CD4-positive, alpha-beta T cell treated with Interleukin-17A for 1 hour (primary cell): ENCODE measurements at places on chromosomes 12 and 14.
A peak's percentile ranks its signal among the peaks of the same experiment; 100 is the strongest.

DNA sequence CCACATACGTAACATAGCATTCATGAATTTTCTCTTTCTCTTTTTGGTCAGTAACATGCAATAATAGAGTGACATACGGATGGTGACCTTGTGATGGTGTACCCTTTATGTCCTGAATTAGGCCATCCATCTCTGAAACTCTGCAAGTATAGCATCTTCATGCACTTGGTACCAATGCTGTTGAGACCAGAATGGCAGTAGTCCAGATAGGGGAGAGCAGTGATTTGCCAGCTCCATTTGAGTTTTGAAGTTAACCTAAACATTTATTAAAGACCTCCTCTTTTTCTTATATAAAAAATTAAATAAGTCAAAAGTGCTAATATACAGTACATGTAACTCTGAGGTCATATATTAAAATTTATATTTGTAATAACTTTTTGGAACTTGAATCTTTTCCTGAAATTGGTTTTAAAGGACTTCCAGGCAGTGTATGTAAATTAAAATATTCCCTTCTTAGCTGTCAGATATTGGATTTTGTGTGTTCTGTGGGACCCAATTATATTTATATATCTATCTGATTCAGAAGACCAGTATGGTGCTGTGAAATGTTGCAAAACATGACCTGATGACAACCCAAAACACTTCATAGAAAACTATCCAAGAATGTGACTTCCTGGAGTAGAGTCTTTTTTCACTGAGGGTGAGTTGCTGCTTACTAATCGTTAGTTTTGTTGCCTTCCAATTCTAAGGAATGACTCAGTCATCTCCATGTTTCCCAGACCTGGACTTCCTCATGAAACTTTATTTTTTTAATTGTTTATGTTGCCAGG lies 3.5 kb downstream of the ELK3 start:
- DNase-seq: no peak

- no peak for DNase-seq
Observed at GRCh38 chr12:126781593-126781992, 1485.4 kb upstream of the TMEM132C start.

- no peak for DNase-seq
Observed at GRCh38 chr14:54680651-54681050, 113.7 kb downstream of the SAMD4A start.

- DNase-seq: peak; percentile 30
Observed at GRCh38 chr14:59161561-59162175, 26.8 kb upstream of the DAAM1 start.

DNA sequence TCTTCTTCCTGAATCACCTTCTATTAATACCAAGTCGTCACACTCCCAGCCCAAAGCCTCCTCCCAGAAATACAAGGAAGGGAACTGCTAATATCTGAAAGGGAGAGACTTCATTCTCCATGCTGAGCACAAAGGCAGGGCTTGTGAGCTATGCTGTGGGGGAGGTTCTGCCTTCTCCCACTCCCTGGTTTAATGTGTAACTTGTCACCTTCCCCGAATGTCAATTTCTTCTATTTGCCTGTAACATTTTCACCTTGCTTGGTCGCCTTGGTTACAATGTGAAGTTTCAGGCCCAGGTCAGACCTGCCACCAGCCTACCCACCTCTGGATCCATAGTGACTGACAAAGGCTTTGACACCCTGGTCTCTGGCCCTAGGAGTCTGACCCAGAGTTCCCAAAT lies 82.0 kb upstream of the ESRRB start:
- DNase-seq: no peak

- DNase-seq: no peak
Observed at GRCh38 chr14:55416866-55417265, 5.2 kb upstream of the ATG14 start.

DNA sequence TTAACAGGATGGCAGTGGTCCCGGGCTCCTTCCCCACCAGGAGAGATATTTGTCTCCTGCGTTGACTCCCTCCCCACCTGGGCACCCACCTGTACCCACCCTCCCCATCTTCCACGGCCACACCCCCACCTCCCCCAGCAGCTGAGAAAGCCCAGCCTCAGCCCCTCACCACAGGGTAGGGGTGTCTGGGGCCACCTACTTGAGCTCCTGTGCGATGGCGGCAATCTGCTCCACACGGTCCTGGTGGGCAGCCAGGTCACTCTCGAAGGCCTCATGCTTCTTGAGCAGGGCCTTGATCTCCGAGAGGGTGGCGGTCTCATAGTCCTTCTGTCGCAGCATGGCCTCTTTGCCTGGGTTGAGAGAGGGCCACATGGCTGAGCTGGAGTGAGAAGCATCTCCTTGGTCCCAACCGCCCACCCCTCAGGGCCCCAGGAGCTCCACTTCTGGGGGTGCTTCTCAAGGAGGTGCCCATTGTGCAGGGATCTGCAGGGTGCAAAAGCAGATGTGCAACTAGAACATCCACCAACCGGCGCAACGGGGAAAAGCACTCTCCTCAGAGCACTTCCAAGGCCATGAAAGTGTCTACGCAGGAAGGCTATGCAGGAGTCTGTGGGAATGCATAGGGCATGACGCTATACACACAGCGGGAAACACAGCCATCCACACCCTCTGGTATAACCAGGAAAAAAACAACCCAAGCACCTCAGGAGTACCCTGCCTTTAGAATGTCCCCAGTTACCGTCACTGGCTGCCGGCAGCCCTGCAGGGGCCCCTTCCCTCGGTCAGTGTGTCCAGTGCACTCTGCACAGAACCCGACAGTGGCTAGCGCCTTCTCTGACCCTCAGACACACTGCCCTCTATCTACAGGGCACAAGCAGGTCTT lies 92.6 kb upstream of the ZFP36L1 start:
- DNase-seq: no peak

- DNase-seq: no peak
Observed at GRCh38 chr12:93318720-93319522, 58.8 kb upstream of the NUDT4 start.

GRCh38 chr12:101858361-101858760 lies 19.0 kb upstream of the DRAM1 start:
- DNase-seq: no peak

DNA sequence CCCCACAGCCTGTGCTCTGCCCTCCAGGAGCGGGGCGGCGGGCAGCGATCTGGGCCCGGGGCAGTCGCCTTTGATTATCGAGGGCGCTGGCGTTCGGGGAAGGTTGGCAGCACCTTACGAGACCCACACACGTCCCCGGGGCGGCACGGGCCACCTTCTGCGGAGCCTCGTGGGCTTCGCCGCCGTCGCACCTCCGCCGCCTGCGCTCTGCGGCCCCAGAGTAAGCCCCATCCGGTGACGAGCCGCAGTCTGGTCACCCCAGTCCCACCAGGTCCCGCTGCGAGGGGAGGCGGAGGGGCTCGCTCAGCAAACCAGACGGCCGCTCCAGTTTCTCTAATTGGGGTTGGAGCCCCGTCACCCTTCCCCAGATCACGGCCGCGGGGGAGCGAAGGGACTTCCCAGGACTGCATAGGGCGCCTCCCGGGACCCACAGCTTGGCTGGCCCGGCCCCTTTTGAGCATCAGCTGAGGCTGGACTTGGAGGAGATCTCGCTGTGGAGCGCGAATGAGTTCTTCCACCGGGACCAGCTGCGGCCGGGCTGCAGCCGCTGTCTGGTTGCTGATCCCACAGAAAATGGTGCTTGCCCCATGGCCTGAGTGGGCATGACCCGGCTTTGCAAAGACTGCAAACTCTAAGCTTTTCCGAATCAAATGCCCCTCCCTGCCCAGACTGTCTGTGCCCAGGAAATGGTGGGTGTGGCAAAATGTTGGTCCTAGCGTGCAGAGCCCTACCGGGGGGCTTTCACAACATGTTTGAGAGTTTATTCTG lies 560 bp downstream of the LGALS3 start:
- peak; percentile 60 for DNase-seq

DNA sequence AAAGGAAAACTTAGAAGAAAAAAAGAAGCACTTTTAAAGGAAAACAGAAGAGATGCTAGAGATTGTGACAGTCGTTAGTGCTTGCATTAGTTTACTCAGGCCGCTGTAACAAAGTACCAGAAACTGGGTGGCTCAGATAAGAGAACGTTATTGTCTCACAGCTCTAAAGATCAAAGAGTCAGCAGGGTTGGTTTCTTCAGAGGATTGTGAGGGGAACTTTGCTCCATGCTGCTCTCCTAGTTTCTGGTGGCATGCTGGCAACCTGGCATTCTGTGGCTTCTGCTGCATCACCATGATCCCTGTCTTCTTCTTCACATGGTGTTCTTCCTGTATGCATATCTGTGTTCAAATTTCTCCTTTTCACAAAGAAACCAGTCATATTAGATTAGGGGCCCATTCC lies 119.4 kb upstream of the PLEKHA5 start:
- no peak for DNase-seq

- no peak for DNase-seq
Observed at GRCh38 chr12:132491761-132492378, 1.9 kb downstream of the FBRSL1 start.

DNA sequence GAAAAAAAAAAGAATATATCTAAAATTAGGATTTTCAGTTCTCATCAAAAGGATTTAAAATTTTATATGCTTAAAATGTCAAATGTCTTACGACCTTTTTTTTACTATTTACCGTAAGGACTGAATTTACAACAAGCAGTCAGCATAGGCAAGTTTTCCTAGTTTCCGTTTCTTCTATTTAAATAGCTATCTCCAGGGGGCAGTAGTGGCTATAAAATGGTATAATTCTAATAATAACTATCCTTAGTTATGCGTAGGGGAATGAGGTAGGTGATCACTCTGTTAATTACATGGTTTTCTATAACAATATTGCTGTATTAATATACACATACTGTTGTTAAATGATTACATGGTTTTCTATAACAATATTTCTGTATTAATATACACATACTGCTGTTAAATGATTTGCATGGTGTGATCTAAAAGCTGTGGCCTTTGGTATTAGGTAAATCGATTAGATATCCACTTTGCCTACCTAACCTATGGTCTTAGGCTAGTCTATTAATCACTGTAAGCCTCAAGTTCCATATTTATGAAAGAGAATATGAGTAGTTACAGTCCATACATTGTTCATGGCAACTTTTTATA lies 217.7 kb upstream of the PDZRN4 start:
- no peak for DNase-seq
